Left kidney (tissue), 8 donors: ENCODE measurements at places on chromosomes 11 and 22.

DNA sequence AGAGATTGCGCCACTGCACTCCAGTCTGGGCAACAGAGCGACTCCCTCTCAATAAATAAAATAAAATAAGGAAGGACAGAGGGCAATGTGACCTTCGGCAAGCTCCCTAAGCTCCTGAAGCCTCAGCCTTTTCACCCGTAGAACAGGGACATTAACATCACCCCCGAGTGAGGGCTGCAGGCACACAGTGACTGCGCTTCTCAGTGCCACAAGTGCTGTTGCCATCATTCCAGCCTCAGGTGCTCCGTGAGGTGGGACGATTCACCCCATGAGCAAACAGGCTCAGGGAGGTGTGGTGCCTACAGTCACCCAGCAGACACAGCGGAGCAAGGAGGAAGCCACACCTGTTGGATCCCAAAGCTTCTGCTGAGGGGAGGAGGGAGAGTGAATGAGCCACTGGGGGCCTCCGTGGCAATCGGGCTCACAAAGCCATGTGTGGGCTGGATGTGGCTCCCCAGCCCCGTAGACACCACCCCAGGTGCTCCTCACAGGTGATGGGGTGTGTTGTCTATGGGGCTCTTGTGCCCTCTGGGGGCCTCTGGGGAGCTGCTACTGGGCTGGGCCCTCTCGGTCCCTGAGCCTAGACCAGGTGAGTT is 9.1 kb upstream of the TCF20 start:
- DNase-seq = no peak

- DNase-seq = no peak
Measured at GRCh38 chr11:76263657-76264056, 57.4 kb upstream of the WNT11 start.

DNA sequence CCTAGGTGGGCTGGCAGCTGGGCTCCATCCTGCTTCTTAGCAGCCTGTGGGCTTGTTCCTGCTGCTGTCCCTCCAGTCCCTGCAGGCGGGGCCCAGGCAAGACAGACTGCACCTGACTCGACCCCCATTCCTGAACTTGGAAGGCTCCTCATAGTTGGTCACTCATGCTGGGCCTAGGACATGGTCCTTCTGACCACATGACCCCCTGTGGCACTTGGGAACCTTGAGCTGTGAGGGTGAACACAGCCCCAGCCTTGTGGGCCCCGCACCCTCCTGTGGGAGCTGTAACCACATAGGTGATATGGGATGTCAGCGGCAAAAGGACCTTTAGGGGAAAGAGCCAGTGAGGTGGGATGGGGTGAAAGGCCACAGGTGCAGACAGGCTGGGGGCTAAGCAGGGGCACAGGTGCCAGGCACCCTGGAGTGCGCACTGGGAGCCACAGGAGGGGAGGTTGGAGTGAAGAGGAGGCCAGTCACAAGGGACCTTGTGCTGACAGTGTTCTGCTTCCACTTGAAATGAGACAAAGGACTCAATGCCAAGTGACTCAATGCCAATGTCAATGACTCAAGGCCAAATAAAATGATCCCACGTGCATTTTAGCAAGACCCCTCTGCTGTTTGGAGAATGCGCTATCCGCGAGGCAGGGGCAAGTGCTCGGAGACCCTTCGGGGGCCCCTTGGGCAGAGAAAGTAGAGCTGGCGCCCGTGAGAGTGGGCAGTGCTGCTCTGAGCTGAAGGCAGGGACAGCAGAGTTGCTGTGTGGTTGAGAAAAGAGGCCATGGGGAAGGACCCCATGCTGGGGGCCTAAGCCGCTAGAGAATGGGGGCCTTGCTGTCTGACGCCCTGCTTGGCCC is 90.7 kb downstream of the MORC2 start:
- no peak for DNase-seq

DNA sequence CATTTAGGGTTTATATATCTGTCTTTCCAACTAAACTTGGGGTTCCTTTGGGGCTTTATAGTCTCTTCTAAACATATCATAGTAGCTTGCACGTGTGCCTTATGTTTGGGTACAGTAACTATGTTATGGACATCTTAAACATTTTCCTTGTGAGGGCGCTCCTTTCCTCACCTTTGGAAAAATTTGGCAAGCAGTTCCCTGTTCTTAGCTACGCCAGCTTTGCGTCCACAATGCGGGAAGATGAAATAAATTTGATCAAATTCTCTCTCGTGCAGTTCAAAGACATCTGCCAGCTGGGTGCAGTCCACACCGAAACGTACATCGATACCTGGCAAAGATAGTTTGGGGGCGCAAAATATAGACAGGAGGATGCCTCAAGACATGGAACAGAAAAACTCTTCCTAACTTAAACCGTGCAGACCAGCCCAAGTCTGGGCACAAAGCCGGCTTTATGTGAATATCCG is 548 bp downstream of the FDXACB1 start:
- DNase-seq = no peak

GRCh38 chr11:60703374-60703773 is 4.0 kb downstream of the MS4A8 start:
- DNase-seq = no peak

DNA sequence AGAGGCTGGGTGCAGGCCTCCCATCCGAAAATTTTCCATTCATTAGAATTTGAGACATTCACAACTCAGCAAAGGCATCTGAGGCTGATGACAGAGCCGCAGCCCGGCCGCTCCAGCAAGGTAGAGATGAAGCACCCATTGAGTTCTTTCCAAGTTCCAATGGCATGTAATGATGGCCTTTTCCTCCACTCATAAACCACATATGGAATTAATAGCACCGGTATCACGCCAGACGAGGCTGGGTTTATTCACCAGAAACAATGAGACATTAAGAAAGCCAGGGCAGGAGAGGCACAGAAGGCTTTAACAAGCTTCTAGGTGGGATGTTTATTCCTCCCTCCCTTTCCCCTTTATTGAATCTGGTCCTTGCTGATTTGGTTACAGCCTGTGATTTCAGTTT is 534.4 kb downstream of the MN1 start:
- no peak for DNase-seq

DNA sequence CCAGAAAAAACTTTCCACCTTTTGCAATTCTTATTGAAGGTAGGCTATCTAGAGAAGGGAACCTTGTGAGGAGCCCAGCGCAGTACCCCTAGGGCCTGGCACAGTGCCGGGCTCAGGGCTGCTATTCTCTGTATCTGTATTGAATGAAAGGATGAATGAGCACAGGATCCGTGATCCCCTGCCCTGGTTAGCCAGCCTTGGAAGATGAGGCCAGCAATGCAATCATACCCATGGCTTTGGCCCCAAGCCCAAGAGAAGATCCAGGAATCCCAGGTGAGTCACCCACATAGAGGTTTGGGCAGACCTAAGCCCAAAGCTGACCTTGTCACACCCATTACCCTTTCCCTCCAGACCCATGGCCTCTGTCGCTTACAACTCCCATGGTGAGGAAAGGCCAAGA is 92.5 kb upstream of the CD82 start:
- no peak for DNase-seq

DNA sequence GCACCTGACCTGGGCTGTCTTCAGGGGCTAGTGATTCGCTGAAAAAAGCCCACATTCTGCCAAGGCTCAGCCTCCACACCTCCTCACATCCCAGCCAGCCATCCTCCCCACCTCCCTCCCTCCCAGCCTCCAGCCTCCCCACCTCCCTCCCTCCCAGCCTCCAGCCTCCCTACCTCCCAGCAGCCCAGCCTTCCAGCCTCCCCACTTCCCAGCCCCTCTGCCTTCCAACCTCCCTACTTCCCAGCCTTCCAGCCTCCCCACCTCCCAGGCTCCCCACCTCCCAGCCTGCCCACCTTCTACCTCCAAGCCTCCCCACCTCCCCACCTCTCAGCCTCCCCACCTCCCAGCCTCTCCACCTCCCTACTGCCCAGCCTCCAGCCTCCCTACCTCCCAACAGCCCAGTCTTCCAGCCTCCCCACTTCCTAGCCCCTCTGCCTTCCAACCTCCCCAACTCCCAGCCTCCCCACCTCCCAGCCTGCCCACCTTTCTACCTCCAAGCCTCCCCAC is 33.7 kb upstream of the TH start:
- DNase-seq = no peak

DNA sequence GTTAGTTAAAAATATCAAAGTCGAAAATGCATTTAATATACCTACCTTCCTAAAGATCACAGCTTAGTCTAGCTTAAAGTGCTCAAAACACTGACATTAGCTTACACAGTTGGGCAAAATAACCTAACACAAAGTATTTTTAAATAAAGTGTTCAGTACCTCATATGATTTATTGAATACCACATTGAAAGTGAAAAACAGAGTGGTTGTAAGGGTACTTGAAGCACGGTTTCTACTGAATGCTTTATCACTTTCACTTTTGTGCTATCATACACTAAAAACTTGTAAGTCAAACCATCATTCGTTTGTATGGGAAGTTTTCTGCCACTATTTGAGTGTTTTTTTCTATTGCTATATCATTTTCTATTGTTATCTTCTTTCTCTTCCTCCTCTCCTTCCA is 36.6 kb downstream of the ZBTB44 start:
- no peak for DNase-seq

DNA sequence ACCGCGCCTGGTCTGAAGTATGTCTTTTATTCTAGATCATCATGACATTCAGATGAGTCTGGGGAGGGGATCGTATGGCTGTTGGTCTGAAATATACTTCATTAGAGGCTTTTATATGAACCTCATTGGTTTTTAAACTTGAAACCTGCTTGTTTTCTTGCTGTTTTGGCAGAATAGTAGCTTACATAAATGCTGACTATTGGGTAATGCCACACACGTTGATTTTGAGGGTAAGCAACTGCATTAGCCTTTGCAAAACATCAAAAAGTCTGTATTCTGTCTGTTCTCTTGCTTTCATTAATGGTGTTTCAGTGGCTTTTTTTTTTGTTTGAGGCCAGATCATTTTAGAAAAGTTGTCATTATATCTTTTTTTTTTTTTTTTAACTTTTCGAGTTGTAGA is 14.2 kb downstream of the PPME1 start:
- no peak for DNase-seq

GRCh38 chr11:108734956-108735559 is 70.2 kb downstream of the DDX10 start:
- DNase-seq = no peak

DNA sequence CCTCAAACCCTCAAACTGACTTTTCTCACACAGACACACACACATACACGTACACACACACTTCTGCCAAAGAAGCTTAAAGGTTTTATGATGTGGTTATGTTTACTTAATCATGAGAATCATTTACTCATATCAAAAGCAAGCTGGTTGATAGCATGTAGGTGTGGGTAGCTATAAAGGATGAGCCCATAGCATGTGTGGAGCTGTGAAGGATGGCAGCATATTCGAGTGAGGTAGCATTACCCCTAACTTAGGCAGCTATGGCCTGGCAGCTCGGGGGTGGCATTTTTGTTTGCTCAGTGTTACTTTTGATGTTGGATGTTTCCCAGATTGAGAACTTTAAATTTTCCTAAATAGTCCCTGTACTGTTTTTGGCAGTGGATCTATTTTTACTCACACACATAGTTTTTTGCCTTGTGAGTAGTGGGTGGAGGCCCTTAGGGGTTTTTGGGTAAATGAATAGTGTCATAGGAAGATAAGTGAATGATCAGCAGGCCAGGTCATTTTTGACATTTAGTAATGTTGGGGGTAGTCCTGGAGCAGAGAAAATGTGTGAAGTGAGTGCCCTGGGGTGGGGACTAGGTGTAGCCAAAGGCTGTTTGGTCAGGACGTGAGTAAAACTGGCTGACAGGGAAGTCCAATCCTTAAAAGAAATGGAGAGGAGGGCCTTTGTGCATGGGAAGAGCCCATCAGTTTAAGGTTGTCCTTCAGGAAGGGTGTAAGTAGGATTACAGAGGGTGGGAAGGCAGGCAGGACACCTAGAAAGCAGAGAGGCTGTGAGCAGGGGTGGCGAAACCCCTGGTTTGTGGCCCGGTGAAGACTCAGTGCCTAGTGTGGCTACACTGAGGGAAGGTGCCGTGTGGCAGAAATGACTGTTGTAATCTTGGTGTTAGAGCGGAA is 7.1 kb downstream of the YWHAH start:
- no peak for DNase-seq

DNA sequence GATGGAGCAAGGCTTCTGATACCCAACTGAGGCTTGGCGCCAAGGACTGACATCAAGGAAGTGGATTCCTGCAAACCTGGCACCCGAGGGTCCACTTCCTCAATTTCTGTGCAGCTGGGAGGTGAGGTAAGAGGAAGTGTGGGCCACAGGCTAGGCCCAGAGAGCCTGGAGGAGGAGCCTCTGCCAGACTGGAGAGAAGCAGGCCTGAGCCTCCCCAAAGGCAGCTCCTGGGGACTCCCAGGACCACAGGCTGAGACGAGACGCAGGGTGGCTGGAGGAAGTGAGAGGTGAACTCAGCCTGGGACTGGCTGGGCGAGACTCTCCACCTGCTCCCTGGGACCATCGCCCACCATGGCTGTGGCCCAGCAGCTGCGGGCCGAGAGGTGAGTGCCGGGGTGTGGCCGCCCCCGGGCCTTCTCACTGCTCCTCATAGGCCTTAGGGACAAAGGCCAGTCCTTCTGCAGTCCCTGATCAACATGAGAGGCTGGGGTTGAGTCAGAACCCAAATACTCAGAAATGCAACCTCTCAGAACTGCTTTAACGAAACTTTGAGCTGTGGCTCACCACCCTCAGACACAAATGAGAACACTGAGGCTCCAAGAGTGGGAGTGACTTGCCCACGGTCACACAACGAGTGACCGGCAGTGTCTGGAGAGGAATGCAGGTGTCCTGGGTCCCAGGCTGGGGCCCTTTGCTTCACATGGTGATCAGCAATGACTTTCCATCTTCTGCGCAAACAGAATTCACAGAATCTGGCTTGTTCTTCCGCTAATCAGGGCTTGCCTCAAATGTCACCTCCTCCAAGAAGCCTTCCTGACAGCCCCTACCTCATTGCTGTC is at the start of gene NCF4:
Gene NCF4 (plus strand): TSS at position 186 of the 839 bp plus-strand sequence. CDS start 166 bp downstream, at position 352.
- no peak for DNase-seq

- DNase-seq = peak; percentile 8
Measured at GRCh38 chr11:75035911-75036565, 47.3 kb downstream of the NEU3 start.

GRCh38 chr11:130403967-130404366 is 24.4 kb downstream of the ADAMTS8 start:
- no peak for DNase-seq
